ENCODE measurements at places on chromosomes 3 and 15.

DNA sequence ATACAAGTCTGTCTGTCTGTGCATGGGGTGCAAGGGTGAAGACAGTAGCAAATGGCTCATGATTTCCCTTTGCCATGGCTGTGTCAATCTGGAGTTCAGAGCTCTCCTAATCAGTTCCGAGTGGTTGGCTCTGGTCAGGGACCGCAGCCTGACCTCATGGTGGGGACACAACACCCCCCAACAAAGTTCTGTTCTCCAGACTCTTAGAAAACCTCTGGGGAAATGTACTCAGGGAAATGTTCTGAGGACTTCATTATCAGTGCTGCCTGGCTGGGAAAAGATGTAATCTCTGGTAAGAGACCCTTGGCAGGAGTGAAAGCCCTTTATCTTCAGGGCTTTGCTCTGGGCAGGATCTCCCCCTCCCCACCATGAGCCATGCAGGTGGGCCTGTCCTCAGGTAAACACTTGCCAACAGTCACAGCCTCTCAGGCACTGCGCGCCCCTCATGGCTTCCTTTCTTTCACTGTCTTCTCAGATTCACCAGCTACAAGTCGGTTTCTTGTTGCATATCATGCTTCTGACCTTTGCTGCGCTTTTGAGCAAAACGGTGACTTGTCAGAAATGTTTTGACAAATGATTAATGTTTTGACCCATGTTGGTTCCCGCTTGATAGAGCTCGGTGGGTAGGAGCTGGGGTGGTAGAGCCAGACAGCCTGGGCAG, 95.5 kb downstream of the ST6GAL1 start:
- DNase-seq, result no peak

DNA sequence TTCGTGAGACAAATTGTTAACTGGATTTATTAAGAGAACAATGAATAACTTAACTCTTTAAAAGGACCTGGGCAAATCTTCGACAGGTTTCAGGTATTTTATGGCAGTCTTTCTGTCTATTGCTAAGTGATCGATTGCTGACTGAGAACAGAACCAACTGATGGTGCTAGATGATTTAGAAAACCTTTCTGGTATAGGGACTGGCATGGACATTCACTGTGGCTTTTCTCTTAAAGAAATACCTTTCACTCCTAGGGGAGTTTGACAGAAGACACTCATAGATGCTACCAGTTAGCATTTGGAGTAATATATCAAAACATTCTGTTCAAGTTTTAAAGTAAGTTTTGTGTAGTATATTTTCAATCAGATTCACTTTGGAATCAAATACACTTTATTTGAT, 654 bp downstream of the PPARG start:
- DNase-seq, result no peak

DNA sequence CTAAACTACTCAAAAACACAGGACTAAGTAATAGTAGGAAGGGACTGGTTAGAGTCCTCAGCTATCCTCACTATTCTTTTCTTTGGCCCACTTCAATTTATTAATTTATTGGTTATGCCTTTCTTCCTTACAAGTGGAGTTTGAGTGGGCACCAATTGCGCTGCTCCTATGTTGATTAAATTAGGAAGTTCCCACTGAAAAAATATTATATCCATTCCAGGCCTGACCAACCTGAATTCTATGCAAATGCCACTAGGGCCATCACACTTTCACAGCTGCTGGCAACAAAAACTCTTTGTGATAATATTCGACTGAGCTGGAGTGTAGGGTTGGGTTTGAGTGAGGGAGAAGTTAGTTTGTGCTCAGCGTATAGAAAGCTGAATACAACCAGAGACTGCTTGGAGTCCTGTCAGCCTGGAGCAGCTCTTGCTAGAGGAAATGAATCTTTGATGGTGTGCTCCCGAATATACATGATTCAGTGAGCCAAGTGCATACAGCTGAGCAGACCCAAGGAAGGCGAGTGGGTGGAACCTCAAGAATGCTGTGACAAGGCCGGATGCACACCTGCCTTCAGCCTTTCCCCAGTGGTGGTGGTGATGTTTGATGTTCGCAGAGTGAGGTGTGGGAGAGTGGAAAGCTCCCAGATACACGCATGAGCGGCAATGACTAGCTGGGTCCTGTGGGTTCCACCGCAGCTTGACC, 1.5 kb downstream of the ARHGEF3 start:
- DNase-seq, result no peak

GRCh38 chr3:86554383-86554782, 436.6 kb downstream of the VGLL3 start:
- DNase-seq, result no peak

DNA sequence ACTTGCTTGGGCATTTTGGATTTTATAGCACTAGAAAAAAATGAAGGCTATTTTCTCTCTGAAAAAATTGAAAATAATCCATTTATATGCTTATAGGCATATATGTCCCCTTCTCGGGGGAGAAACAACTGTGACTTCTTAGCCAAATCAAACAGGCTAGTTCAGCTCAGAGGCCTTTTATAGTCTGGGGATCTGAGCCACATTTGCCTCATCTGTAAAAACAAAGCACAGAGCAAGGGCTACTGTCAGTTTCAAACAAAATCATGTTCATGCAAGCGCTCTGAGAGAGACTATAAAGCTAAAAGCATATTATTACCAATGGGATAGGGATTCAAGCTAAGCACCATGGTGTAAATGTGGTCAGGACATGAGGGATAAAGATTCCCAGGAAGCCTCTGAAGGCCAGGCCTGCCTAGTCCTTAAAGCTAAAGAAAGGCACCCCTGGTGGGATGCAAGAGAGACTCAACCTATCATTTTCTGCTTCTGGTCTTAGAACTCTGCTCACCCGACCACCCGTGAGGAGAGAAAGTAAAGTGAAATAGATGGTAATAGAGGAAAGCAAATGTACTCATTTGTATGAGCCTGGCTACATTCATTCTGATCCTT, 51.0 kb upstream of the IL12A start:
- no peak for DNase-seq
